Amygdala (tissue), 56 donors: ENCODE measurements at places on chromosomes 1 and 21.

DNA sequence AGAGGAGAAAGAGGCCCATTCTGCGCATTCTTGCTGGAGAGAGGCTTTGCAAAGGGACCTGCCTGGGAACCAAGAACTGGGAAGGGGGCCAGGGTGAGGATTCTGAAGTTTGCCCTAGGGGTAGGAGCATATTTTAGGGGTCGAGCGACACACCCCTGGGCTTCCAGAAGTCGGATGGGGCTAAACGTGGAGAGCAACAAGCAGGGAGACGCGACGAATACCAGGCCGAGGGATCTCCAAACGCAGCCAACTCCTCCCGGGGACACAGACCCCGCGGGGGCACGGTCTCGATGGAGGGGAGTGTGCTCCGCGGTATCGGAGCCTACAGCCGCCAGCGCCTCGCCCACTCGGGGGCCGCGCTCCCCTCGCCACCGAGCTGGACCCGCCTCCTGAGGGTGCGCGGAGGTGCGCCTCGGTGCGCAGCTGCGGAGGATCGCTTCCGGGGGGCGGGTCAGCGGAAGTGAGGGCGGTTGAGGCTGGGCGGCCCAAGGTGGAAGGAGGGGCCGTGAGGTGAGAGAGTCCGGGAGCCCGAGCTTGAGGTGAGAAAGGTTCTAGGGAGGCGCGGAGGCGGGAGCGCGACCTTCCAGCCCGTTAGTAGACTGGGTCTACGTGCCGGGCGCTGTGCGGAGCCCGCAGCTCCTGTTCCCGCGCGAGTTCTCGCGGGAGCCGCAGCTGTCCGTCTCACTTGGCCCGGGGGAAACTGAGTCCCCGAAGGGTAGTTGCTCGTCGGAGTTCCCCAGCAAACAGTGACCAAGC is at the start of gene MTFR1L:
Gene MTFR1L, plus strand, starts transcription at position 464 of the 756 bp plus-strand sequence. CDS start 3,151 bp downstream, outside the sequence.
- peak; percentile 68 for DNase-seq

DNA sequence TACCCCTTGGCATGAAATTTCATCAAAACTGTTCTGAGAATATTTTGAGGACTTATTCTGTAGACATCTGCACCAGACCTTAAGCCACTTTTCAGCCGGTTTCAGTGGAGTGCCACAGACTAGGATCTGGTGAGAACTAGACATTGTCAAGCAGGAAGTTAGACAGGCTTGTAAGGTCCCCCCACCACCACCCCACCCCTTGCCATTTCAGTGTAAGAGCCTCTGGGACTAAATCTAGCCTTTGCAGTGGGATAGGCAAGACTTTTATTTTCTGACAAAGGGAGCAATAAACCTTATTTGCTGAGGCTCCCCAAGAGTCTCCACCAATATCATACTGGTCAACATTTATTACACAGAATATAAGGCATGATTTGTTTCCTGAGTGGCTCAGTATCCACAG is 77.9 kb upstream of the EXO1 start:
- no peak for DNase-seq

GRCh38 chr1:44803312-44804095 is 3.3 kb downstream of the PLK3 start:
- DNase-seq: no peak

GRCh38 chr1:212236664-212237220 is 48.5 kb upstream of the PPP2R5A start:
- no peak for DNase-seq

DNA sequence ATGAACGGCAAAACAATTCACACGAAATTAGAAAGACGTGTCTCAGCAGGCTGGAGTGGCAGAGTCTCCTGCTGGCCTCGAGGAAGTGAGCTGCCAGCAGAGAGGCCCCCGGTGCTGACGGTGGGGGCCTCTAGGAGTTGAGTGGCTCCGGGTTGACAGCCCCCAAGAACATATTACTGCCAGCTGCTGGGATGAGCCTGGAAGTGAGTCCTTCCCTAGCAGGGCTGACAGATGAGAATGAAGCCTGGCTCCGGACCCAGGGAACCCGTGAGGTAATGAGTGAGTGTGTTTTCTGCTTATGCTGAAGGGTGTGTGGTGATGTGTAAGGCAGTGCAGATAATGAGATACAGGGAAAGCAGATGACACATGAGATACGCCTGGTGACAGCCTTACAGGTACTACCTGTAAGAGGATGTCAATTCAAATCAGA is 23.5 kb upstream of the LRRC47 start:
- DNase-seq: no peak

DNA sequence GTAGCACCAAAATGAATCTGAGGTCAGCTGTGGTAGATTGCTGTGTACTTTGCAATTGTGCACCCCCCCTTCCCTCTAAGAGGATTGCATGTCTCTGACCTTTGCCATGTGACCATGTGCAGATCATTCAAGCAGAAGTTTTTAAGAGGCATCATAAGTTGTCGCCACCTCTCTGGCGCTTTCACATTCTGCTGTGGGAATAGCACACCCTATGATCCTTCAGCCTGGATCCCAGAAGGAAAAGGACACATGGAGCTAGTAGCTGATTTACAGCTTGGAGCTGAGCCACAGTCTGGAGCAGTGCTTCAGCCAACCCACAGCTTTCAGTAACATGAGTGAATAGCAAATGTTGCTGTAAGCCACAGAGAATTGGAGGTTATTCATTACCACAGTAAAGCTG is 158.5 kb downstream of the TSEN15 start:
- no peak for DNase-seq

- DNase-seq: no peak
These were observed 11.3 kb upstream of the CTSE start for GRCh38 chr1:206035027-206035426.

DNA sequence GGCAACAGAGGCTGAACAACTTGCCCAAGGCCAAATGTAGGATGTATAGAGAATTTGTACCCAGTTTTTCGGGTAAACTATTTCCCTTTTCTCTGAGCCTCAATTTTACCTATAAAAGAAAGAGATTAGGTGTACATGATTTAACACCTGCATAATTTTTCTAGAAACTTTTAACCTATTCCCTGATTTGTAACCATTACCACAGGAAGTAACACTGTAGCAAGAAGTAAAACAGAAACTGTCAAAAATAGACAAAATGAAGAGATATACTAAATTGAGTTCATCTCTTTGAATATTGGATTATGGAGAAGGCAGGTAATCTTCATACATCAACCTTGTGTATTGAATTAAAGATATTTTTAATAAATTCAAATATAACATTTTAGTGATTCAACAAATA is 136.2 kb downstream of the ZC3H11B start:
- DNase-seq: no peak

DNA sequence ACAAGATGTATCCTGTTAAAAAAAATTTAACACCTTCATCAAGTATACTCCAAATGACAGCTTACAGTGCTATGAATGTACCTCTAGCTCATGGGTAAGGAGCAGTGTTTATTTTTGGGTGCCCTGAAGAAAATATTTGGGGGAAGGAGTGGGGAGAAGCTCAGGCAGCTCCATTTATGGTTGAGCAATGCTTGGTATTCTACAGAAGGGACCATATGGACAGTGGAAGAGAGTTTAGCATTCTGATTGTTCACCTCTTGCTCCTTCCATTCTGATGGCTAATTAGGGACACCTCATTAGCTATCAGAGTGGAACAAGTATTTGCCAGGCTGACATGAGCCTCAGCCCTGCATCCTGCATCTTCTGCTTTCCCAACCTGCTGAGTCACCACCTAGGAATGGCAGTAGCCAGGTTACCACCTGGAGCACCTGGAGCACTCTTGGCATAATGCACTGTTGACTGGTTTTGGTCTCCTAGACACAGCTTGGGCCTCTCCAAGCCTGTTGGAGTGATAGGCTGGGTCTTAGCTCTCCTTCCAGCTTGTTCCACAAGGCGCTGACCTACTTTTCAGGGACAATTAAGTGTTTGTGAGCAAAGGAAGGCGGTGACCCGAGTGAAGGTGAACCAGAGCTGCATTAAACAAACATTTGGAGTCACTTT is 62.0 kb upstream of the MACF1 start:
- DNase-seq: no peak

- no peak for DNase-seq
These were observed 31.7 kb upstream of the WNT4 start for GRCh38 chr1:22174446-22175220.

DNA sequence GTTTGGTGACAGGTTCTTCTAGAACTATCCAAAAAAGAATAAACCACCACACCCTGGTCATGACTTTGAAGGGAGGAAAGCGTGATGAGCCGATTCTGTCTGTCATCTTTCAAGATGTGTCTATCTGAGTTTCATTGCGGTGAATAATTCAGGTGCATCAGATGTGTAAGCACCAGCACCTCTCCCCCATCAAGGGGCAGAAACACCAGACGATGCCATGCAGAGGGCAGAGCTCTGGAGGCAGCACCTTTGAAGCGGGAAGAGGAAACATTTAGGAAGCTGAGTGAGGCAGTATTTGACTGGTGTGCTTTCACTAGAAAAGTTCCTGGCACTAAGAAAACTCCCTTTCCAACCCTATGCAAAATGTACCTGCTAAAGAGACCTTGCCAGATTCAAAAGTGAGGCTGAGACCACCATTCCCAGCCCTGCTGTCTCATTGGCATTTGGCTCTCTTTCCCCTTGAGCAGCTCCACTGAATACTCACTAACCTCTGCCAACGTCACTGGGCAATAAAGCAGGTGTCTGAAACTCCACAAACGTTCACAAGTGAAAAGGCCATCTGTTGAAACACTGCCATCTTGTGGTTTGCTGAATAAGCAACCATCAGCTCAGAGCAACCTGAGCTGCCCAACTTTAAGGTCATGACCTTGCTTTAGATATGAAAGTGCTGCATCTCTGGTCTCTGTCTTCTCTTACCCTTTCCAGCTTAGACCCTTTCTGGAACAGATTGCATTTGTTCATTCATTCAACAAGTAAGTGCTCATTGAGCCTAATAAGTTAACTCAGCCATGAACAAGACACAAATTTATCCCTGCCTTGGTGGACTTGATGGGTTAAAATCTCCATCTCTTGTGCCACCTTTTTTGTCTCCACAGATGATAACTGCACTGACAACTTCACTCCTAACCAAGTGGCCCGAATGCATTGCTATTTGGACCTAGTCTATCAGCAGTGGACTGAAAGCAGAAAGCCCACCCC is 228.6 kb downstream of the PAPPA2 start:
- DNase-seq: no peak

DNA sequence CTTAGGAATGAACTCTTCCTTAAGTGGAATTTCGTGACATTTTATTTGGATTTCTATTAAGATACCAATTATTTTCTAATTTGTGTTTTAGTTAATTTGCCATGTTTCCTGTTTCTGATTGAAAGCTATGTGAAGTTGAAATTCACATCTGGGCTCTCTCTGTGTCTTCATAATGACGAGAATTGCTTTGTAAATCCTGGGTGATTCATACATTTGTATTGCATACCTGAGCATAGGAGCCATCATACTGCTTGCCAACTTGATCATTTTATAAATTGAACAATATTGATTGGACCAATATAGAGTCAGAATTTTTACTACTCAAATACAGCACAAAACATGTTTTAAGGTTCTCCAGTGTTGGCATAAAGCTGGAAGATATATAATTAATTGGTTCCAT is 817.9 kb downstream of the BRINP3 start:
- no peak for DNase-seq

GRCh38 chr1:165851034-165851658 is 23.7 kb downstream of the UCK2 start:
- DNase-seq: no peak

DNA sequence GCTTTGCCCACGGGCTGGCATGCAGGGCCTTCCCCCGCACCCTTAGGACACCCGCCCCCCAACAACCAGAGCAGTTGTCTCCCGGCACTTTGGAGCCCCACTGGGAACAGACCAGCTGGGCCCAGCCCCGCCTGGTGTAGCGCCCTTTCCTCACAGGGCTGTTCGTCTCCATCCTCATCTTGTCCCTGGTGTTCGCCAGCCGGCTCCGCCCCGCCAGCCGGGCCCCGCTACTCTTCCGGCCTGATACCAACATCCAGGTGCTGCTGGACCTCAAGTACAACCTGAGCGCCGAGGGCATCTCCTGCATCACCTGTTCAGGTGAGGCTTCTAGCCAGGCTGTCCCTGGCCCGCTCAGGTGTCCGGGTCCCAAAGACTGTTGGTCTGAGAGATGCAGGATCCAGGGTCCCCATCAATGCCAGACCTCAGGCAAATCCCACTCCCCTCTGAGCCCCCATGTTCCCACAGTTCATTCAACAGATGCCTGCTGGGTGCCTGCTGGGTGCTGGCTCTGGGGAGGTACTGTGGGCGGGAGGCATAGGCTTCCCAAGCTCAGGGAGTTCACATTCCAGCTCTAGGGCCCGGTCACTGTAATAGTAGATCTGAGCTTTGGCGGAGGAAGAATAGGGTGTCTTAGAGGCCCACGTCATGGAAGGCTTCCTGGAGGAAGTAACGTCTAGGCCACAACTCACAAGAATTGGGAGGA is 41.7 kb downstream of the DISP3 start:
- DNase-seq: no peak

DNA sequence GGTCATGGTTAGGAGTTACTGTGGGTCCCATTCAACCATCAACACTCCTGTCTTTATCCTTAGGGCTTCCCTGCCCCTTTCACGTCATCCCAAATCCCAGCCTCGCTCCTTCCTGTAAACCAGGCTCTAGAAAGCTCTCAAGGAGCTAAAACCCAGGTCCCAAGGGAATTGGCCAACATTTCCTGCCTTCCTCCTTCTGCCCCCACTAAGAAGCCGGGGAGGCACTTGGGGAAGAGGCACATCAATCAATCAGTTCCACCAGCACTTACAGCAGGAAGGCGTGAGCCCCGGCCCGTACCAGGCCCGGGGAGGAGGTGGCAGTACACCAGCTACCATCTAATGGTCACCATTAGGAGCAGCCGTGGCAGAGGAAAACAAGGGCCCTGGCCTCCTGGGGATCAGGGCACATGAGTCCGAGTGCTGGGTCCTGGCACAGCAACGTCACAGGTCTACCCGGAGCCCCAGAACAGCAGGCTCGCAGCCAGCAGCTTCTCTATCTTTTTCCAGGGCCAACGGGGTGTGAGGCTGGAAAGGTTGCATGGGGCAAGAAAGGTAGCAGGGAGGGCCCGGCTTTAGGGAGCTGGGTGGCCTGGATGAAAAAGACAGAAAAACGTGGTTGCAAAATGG is 108.6 kb downstream of the CASZ1 start:
- DNase-seq: no peak

DNA sequence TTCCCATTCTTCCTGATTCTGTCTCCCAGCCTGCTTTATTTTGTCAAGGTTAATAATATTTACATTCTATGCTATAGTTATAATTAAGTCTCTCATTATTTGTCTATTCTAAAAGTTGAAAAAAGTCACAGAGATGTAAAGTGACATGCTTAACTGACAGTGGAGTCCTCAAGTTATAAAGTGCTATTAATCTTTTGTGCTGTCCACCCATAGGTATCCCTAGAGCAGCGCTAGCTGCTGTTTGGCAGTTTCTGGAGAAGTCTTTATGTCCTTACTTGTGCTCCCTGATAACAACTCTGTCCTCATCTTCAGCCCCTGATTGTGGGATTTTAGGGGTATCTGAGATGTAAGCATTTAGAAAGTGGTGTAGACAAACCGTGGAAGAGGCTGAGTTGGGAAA is 13.1 kb downstream of the BACH1 start:
- DNase-seq: no peak
